ENCODE measurements at places on chromosomes 3 and 15. TPM values are rescaled to one million over a fixed set of nuclear protein-coding genes. Genes with fewer than 3 reads are reported as not detected.

DNA sequence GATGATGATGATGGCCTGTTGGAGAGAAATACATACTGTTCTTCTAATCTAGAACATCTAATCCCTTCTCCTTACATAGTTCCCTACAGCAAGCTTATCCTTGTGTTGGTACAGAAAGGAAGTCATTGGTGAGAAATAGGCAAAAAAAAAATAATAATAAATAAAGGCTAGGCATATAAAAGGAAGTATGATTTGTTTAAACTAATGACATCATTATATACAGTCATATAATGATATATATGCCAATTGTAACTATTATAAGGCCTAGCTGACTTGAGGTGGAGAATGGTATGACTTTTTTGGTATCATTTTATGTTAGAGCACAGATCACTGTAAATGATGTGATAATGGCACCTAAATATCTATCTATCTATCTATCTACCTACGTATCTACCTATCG, 142.4 kb downstream of the DUT start:
- H3K4me1 ChIP-seq, result peaks cover 86% of the 10 kb centered on the region
- DNase-seq, result no peak
- peak overlapping the region; percentile 48 for H3K27ac ChIP-seq

GRCh38 chr15:81256916-81257315, 60.2 kb downstream of the IL16 start:
- peak; percentile 53 for DNase-seq
- H3K36me3 ChIP-seq, result no peaks in the 10 kb centered on the region
- H3K27ac ChIP-seq, result no peak overlapping the region
- no peak overlapping the region for H3K4me3 ChIP-seq

- H3K36me3 ChIP-seq, result no peaks in the 10 kb centered on the region
- H3K4me3 ChIP-seq, result no peak overlapping the region
- peaks cover 13% of the 10 kb centered on the region for H3K4me1 ChIP-seq
- no peak for DNase-seq
- H3K27me3 ChIP-seq, result no peaks in the 10 kb centered on the region
These were observed 34.1 kb upstream of the TM4SF1 start for GRCh38 chr3:149411583-149411982.

DNA sequence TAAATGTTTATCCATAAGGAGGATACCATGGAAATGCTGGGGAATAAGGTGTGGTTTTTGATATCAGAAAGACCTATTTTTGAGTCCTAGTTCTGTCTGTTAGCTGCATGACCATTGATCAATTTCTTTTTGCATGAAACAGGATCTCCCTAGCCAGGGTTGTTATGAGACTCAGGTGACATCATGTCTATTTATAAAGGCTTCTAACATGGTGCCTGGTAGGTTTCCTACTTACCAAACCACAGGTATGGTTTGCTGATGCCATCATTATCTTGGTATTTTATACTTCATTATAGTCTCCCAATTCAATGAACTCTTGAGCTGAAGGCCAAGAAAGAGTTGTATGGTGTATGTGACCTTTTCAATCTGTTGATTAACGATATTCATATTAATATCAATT, 144.0 kb downstream of the CLSTN2 start:
- no peak overlapping the region for H3K27ac ChIP-seq
- peaks cover 13% of the 10 kb centered on the region for H3K36me3 ChIP-seq
- no peaks in the 10 kb centered on the region for H3K4me1 ChIP-seq
- H3K27me3 ChIP-seq, result peaks cover 1% of the 10 kb centered on the region

GRCh38 chr3:124217542-124217941, 225.6 kb upstream of the ROPN1 start:
- no peaks in the 10 kb centered on the region for H3K36me3 ChIP-seq
- peaks cover 12% of the 10 kb centered on the region for H3K4me1 ChIP-seq
- peak; percentile 49 for DNase-seq

DNA sequence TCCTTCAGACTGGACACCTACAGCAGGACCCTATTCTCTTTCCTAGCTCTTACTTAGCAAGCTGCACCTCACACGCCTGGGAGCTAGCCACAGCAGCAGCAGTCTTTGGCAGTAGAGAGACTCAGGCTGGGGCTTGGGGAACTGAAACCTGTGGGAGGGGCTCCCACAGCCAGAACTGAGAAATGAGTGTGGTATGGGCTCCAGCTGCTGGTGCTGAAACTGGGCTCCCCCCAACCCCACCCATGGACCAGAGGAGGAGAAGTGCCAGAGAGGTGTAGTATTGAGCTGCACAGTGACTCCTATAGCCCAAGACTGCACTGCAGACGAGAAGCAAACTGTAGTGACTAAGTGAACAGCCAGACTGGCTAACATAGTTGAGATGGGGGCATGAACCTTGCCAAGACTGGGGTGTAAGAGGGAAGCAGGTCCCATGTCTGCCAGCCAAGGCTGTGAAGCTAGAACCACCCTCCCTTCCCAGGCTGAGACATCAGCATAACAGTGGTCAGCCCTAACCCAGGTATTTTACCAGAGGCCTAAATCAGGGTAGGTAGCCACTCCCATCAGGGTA, 62.5 kb downstream of the MYO5A start:
- H3K27ac ChIP-seq, result no peak overlapping the region
- peaks cover 47% of the 10 kb centered on the region for H3K4me1 ChIP-seq
- peaks cover 9% of the 10 kb centered on the region for H3K36me3 ChIP-seq
- H3K4me3 ChIP-seq, result no peak overlapping the region
- DNase-seq, result no peak

- no peaks in the 10 kb centered on the region for H3K36me3 ChIP-seq
- no peak for DNase-seq
- no peaks in the 10 kb centered on the region for H3K4me1 ChIP-seq
- H3K27ac ChIP-seq, result no peak overlapping the region
These were observed 51.5 kb downstream of the TIMP4 start for GRCh38 chr3:12107071-12107713.

- no peak overlapping the region for H3K4me3 ChIP-seq
- H3K36me3 ChIP-seq, result no peaks in the 10 kb centered on the region
- no peak overlapping the region for H3K27ac ChIP-seq
- H3K27me3 ChIP-seq, result peaks cover 12% of the 10 kb centered on the region
These were observed 31.6 kb upstream of the GNB4 start for GRCh38 chr3:179482857-179483256.

DNA sequence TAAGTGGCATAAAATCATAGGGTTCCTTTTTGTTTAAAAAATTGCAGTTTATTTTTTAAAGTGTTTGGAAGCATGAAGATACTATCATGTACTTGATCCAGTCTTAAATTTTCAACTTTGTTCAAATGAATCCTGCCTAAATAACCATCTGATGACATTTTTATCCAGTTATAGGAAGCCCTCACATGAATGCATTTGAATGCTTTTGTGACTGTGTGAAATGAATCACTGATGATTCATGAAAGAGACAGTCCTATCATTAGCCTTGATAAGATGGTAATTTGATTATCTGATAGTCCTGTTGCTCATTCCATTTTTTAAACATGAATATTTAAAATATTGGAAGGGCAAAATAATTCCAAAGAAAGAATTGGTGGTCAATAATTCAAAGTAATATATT, 401.9 kb upstream of the ROBO2 start:
- no peak overlapping the region for H3K4me3 ChIP-seq
- H3K27me3 ChIP-seq, result no peaks in the 10 kb centered on the region
- H3K27ac ChIP-seq, result no peak overlapping the region
- DNase-seq, result no peak
- no peaks in the 10 kb centered on the region for H3K4me1 ChIP-seq
- no peaks in the 10 kb centered on the region for H3K36me3 ChIP-seq

DNA sequence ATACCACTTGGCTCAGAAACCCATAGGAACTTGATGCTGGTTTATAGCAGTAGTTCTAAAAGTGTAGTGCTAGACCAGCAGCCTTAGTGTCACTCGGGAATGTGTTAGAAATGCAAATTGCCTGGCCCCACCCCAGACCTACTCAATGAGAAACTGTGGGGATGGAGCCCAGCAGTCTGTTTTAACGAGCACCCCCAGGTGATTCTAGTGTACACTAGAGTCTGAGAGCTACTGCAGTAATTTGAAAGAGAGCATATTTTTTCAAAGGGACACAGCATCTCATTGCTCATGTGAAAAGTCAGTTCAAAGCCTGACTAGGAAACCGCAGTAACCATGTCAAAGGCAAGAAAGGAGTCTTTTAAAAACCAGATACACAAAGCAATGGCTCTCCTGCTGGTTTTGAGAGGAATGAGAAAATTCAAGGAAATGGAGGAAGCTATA, 313.4 kb downstream of the SQOR start:
- H3K27me3 ChIP-seq, result no peaks in the 10 kb centered on the region
- H3K27ac ChIP-seq, result no peak overlapping the region
- peaks cover 6% of the 10 kb centered on the region for H3K36me3 ChIP-seq

- no peaks in the 10 kb centered on the region for H3K27me3 ChIP-seq
- no peak for DNase-seq
- no peak overlapping the region for H3K27ac ChIP-seq
- H3K4me3 ChIP-seq, result no peak overlapping the region
- peaks cover 27% of the 10 kb centered on the region for H3K4me1 ChIP-seq
These were observed 92.8 kb downstream of the FOXP1 start for GRCh38 chr3:71490692-71491091.

- no peaks in the 10 kb centered on the region for H3K27me3 ChIP-seq
- H3K27ac ChIP-seq, result no peak overlapping the region
- no peaks in the 10 kb centered on the region for H3K4me1 ChIP-seq
- no peak overlapping the region for H3K4me3 ChIP-seq
- H3K36me3 ChIP-seq, result no peaks in the 10 kb centered on the region
These were observed 114.4 kb downstream of the ANP32A start for GRCh38 chr15:68706256-68706655.

- DNase-seq, result no peak
- no peaks in the 10 kb centered on the region for H3K27me3 ChIP-seq
- H3K4me1 ChIP-seq, result peaks cover 80% of the 10 kb centered on the region
- no peaks in the 10 kb centered on the region for H3K36me3 ChIP-seq
- no peak overlapping the region for H3K4me3 ChIP-seq
These were observed 5.4 kb downstream of the SEMA3F start for GRCh38 chr3:50160561-50160983.

DNA sequence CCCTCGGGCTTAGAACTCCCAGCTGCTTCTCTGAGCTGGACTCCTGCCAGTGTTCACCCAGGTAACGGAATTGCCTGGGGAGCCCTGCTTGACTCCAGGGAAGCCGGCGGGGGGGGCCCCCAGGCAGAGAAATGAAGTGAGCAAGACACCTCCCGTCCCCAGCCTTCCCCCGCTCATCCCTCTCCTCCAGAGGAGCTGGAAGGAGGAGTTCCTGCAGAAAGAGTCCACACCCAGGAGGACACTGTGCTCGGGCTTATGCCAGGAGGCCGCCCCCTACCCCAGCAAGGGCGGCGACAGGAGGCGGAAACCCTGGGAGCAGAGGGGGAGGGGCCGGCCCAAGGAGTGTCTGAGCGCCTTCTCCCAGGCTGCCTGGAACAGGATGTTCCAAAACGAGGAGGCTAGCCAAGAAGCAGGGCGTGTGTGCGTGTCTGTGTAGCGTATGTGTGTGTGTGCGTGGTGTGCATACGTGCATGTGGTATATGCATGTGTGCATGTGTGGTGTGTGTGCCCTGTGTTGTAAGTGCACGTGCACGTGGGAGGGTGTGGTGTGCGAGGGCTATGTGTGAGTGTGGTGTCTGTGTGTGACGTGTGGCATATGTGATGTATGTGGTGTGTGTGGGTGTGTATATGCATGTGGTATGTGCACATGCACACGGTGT, 511.3 kb downstream of the SHQ1 start:
- no peak overlapping the region for H3K27ac ChIP-seq
- H3K4me1 ChIP-seq, result no peaks in the 10 kb centered on the region

DNA sequence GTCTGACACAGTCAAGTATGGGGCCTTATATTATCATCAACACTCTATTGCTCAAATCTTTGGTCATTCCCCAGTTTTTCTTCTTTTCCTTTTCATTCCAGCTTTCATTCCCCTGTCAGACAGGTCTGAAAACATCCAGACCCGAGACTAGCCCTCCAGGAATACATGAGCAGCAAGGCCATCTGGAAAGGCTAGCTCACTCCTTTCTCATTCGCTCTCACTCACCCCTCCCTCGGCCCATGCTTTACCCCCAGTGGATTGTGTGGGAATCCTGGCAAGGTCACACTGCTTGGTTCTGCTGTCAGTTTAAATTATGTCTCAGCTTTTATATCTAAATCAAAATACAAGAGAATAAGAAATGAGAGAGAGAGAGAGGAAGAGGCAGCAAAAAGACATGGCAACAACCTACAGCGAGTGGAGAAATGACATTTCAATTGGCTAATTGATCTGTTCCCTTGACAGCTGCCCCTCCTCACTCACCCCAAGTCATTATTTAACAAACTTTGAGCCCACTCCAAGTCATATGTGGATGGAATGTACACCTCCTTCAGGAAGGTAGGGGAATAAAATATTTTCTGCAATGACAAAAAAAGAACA, 962.2 kb downstream of the TUSC7 start:
- no peak overlapping the region for H3K27ac ChIP-seq
- no peaks in the 10 kb centered on the region for H3K36me3 ChIP-seq
- no peak for DNase-seq
- H3K4me1 ChIP-seq, result peaks cover 1% of the 10 kb centered on the region

DNA sequence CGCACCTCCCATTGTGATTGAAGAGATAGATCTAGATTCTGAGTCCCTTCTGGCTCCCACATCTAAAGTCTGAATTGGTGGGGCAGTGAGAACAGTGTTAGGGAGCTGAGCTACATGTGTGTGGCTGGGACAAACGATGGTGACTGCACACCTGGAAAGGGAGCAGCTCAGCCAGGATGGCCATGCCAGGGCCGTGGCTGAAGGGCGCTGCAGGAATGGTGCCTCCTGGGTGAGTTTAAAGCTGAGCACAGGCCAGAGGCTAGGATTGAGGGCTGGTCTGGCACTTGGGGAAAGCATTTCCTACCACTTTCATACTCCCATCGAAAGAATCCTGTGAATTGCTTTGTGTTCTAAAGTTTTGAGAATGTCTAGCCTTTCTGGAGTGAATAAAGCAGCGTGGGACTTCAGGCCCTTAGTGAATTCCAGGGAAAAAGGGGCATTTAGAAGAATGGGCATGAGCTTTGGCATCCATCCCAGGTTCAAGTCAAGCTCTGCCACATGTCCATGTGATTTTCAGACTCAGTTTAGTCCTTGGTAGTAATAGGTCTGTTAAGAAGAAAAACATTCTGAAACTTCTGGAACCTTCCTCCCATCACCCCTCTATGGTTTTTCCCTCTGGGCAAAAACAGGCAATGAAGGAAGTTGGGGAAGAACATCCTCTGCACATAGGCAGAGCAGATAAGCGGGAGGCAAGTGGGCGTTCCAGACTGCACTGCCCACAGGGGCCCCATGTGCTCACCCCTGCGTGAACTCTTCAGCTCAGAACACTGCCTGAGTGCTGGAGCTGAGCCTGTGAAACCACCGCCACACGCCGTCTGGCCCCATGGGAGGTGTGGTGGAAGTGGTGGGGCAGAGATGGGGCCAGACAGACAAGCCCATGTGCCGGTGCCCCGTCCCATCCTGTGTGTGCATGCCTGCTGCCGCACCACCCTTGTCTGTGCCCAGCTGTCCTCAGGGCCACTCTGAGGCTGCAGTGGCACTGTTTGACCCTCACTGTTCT, 12.9 kb upstream of the CPNE9 start:
- DNase-seq, result no peak
- no peak overlapping the region for H3K4me3 ChIP-seq
- H3K27ac ChIP-seq, result no peak overlapping the region
- peaks cover 2% of the 10 kb centered on the region for H3K27me3 ChIP-seq

GRCh38 chr15:57376696-57377477, 582 bp downstream of the CGNL1 start:
- H3K27ac ChIP-seq, result no peak overlapping the region
- peak overlapping the region; percentile 76 for H3K4me3 ChIP-seq
- DNase-seq, result no peak
- H3K36me3 ChIP-seq, result no peaks in the 10 kb centered on the region

GRCh38 chr3:30518181-30518864, 88.1 kb upstream of the TGFBR2 start:
- peaks cover 2% of the 10 kb centered on the region for H3K27me3 ChIP-seq
- no peak overlapping the region for H3K27ac ChIP-seq
- H3K4me1 ChIP-seq, result peaks cover 19% of the 10 kb centered on the region
- no peaks in the 10 kb centered on the region for H3K36me3 ChIP-seq
- H3K4me3 ChIP-seq, result no peak overlapping the region
- DNase-seq, result no peak

The C3orf49 gene
- not detected for total RNA-seq

The DNAH12 gene
- total RNA-seq, result not detected

The SCN11A gene
- not detected for total RNA-seq

The MESP2 gene
- 0.21 TPM for total RNA-seq

The ISLR2 gene
- total RNA-seq, result not detected
